ENCODE measurements at places on chromosomes 2 and 18.

GRCh38 chr2:27903018-27903417, 12.5 kb downstream of the BABAM2 start:
- no peak for DNase-seq

GRCh38 chr18:57784034-57784800, 18.9 kb downstream of the ATP8B1 start:
- DNase-seq, result no peak

- DNase-seq, result no peak
Measured at GRCh38 chr2:74910245-74910644, 48.2 kb upstream of the POLE4 start.

GRCh38 chr18:74951165-74951760, 257.7 kb downstream of the PTGR3 start:
- no peak for DNase-seq

GRCh38 chr2:235506291-235506996, 12.6 kb downstream of the AGAP1 start:
- no peak for DNase-seq
